ENCODE measurements at places on chromosomes 3 and 15. TPM values are rescaled to one million over a fixed set of nuclear protein-coding genes. Genes with fewer than 3 reads are reported as not detected.

- DNase-seq, result no peak
- H3K4me3 ChIP-seq, result no peak overlapping the region
- no peaks in the 10 kb centered on the region for H3K27me3 ChIP-seq
Observed at GRCh38 chr3:8205881-8206280, 295.7 kb upstream of the LMCD1 start.

DNA sequence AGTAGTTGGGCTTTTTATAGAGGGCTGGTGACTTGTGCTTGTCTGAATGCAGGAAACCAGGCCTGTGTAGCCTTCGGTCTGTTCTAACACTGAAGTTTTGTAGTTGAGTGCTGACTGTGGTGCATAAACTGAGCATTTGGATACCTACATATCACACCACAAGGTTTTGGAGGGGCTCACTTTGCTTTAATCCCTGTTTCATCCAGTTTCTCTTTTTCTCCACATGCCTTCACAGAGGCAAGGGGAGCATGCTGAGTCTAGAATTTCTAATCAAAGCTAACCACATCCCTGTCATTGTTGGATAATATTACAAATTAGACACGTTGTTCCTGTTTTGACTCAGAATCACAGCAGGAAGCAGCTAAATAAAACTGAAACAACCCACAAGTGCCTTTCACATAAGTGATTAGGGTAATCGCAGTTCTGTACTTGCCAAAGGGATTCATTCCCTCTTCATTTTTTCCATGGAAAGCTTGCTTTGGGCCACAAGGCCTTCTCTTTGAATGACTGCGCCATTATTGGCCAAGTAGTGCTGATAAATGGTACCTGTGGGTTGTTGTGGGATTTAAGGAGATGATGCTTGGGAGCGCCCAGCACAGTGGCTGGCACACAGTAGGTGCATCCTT lies 48.9 kb downstream of the TGFBR2 start:
- H3K36me3 ChIP-seq, result peaks cover 37% of the 10 kb centered on the region
- no peaks in the 10 kb centered on the region for H3K27me3 ChIP-seq
- peaks cover 68% of the 10 kb centered on the region for H3K4me1 ChIP-seq
- H3K4me3 ChIP-seq, result no peak overlapping the region
- H3K27ac ChIP-seq, result peak overlapping the region; percentile 30
- no peak for DNase-seq

GRCh38 chr3:119436977-119437376 lies 26.4 kb downstream of the TMEM39A start:
- H3K27me3 ChIP-seq, result no peaks in the 10 kb centered on the region
- H3K4me3 ChIP-seq, result no peak overlapping the region
- peaks cover 74% of the 10 kb centered on the region for H3K36me3 ChIP-seq
- DNase-seq, result no peak

DNA sequence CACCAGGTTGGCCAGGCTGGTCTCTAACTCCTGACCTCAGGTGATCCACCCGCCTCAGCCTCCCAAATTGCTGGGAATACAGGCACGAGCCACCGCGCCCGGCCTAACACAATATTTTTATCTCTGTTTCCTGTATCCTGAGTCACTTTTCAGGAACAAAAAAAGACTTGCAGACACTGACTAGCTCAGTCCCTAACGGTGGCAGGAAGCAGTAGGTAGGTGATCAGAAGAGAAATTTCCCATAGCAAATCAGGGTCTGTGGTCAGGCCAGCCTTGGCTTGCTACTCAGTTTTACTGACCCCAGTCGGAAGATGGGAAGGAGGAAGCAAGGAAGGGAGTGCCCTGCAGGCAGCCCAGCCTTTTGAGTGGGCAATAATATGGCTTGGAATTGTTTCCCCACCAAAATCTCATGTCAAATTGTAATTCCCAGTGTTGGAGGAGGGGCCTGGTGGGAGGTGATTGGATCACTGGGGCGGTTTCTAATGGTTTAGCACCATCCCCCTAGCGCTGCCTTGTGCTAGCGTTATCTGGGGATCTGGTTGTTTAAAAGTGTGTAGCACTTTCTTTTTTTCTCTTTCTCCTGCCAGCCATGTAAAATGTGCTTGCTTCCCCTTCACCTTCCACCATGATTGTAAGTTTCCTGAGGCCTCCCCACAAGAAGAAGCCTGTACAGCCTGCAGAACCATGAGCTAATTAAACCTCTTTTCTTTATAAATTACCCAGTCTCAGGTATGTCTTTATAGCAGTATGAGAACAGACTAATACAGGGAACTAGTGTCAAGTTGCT lies 19.5 kb upstream of the CDCP1 start:
- peaks cover 36% of the 10 kb centered on the region for H3K4me1 ChIP-seq
- H3K4me3 ChIP-seq, result no peak overlapping the region
- no peaks in the 10 kb centered on the region for H3K27me3 ChIP-seq
- H3K36me3 ChIP-seq, result no peaks in the 10 kb centered on the region

DNA sequence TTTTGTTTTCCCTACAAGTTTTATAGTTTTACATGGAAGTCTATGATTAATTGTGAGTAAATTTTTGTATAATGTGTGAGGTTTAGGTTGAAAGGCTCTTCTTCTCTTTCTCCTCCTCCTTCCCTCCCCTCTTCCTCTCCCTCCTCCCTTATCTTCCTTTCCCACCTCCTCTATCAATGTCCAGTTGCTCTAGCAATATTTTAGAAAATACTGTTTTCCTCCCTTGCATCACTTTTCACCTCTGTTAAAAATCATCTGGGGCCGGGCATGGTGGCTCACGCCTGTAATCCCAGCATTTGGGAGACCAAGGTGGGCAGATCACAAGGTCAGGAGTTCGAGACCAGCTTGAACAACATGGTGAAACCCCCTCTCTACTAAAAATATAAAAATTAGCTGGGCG lies 119.4 kb downstream of the FNDC3B start:
- peak overlapping the region; percentile 42 for H3K27ac ChIP-seq
- no peak overlapping the region for H3K4me3 ChIP-seq
- no peaks in the 10 kb centered on the region for H3K27me3 ChIP-seq
- H3K4me1 ChIP-seq, result peaks cover 62% of the 10 kb centered on the region
- DNase-seq, result no peak
- no peaks in the 10 kb centered on the region for H3K36me3 ChIP-seq

Gene CLEC3B
- 41.7 TPM for total RNA-seq

Gene ADCY5
- total RNA-seq, result 16.7 TPM

DNA sequence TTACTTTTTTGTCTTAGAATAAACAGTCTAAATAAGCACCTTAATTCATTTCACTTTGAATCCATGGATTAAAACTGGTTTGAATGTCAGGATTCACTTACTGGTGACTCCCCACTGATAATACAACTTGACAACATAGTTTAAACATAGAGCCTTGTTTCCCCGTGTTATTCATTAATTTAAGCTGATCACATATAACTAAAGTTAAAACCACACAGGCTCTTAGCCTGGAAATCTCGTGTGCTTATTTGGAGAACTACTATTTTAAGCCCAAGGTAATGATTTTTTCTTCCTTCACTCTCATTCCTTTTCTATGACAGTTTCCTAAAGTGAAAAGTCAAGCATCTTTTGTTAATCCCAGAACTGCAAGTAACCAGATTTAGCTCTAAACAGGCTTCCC lies 64.2 kb downstream of the HACD2 start:
- H3K27me3 ChIP-seq, result no peaks in the 10 kb centered on the region
- DNase-seq, result no peak
- no peak overlapping the region for H3K27ac ChIP-seq
- no peaks in the 10 kb centered on the region for H3K36me3 ChIP-seq
- H3K4me1 ChIP-seq, result peaks cover 5% of the 10 kb centered on the region
- no peak overlapping the region for H3K4me3 ChIP-seq

DNA sequence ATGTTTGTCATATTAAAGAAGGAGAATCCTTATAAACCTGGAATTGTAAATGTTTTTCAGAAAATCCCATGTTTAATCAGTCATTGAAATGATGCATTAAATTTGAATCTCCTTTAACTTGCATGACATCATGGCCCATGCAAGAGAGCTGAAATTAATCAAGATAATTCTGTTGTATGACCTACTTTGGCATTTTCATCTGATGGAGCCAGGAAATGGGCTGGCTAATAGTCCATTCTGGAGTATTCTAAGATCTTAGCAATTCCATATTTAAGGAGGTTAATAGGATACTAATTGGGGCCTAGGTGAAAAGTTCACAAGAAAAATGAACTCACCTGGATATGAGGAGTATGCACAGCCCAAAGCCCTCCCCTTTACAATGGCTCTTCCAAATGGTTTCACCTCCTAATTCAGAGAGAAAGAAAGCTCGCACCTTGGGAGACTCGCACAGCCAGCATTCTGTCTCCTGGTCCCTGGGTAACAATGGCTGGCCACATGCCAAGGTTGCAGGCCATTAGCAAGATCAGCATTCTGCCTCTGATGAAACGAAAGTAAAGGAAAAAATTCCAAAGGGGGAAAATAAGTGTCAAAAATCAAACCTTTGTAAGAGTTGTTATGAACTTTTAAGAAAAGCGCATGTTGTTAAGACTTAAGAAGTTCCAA lies 786.4 kb downstream of the MCTP2 start:
- no peaks in the 10 kb centered on the region for H3K27me3 ChIP-seq
- no peaks in the 10 kb centered on the region for H3K36me3 ChIP-seq
- H3K4me1 ChIP-seq, result peaks cover 18% of the 10 kb centered on the region
- peak overlapping the region; percentile 37 for H3K27ac ChIP-seq

- peaks cover 23% of the 10 kb centered on the region for H3K4me1 ChIP-seq
- H3K4me3 ChIP-seq, result no peak overlapping the region
- no peak for DNase-seq
- H3K27ac ChIP-seq, result no peak overlapping the region
Observed at GRCh38 chr3:73052857-73053256, 8.6 kb upstream of the EBLN2 start.

DNA sequence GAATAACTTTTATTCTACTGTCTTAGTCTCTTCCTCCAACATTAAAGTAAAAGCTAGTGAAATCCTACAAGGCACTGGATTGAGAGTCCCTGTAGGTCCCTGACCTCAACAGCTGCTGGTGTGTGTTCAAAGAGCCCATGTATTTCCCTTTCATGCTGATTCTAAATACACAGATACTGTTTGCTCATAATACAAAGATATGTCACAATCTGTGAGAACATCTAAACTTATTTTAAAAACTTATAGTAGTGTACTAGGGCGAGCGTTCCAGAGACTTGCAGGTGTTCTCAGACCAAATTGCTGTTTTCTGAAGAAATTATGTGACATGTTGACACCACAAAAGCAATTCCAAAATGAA lies 145.9 kb upstream of the LIPC start:
- H3K4me3 ChIP-seq, result no peak overlapping the region
- H3K27ac ChIP-seq, result no peak overlapping the region
- no peaks in the 10 kb centered on the region for H3K27me3 ChIP-seq
- no peak for DNase-seq
- no peaks in the 10 kb centered on the region for H3K4me1 ChIP-seq

- no peaks in the 10 kb centered on the region for H3K36me3 ChIP-seq
- H3K4me3 ChIP-seq, result no peak overlapping the region
- no peak overlapping the region for H3K27ac ChIP-seq
- H3K4me1 ChIP-seq, result no peaks in the 10 kb centered on the region
- DNase-seq, result no peak
Observed at GRCh38 chr3:46299608-46300460, 54.1 kb upstream of the CCR2 start.

Gene VIPR1
- total RNA-seq, result 9.3 TPM

Gene GOLGA8Q
- total RNA-seq, result 2.7 TPM

DNA sequence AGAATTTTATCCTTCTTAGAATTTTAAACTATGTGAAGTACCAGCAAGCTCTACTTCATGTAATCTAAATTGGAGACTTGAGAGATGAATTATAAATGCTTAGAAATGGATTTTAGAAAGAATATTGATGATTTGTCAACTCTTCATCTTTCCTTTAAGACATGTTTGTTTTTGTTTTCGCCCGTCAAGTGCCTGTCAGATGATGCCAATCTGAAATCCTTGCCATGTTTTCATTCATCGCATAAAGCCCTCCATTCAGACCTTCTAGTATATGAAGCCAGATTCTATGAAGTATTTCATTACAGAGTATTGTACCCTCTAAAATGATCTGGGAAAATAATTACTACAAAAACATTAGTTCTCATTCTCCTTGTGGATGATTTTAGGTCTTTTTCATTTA lies 223.2 kb upstream of the SOX2 start:
- H3K27me3 ChIP-seq, result no peaks in the 10 kb centered on the region
- H3K4me1 ChIP-seq, result no peaks in the 10 kb centered on the region
- no peak overlapping the region for H3K27ac ChIP-seq
- DNase-seq, result no peak

Gene CTXN2
- not detected for total RNA-seq

DNA sequence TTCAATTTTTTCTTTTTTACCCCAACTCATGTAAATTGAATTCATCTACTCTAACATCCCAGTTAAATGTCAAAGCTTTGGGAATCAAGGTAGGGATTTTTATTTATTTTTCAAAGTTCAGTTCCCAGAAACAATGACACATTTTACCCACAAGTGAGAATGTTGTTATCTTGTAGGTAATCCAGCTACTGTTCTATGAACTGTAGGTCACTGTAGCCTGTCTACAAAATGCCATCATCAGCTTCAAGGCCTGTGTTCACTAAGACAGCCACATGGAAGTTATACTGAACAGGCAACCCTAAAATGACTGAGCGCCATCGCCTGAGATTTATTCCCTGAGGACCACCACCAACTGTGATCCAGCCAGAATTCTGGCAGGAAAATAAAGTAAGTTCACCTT lies 219.7 kb downstream of the FHIT start:
- H3K36me3 ChIP-seq, result no peaks in the 10 kb centered on the region
- H3K27me3 ChIP-seq, result no peaks in the 10 kb centered on the region
- no peak for DNase-seq
- no peaks in the 10 kb centered on the region for H3K4me1 ChIP-seq

DNA sequence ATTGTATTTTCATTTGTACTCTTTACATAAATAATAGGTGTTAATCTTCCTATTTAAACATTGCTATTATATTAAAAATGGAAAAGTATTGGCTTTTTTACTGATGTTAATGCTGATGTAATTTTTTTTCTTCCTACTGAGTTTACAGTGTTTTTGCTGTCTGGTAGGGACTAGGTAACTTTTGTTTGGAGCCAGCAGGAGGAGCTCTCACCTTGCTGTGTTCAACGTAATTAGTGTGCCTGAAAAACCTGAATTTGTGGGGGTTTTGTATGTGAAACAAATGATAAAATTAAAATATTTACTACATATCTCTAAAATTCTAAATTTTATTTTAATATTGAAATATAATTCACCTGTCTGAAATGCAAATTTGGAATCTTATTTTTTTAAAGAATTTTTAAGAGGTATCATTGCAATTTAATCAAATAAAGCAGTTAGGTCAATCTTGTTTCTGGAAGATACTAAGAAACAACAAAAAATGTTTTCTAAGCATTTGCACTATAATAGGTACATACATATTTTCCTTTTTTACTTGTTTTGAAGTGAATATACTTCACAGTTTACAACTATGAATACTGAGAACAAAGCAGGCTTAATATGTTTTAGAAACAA lies 48.8 kb downstream of the EPHA6 start:
- H3K27me3 ChIP-seq, result no peaks in the 10 kb centered on the region
- H3K4me3 ChIP-seq, result no peak overlapping the region
- no peaks in the 10 kb centered on the region for H3K4me1 ChIP-seq
- no peak overlapping the region for H3K27ac ChIP-seq
- no peaks in the 10 kb centered on the region for H3K36me3 ChIP-seq
- no peak for DNase-seq

Gene PPP1R14D
- not detected for total RNA-seq

Gene TM4SF4
- not detected for total RNA-seq

Gene CSTA
- total RNA-seq, result 95.5 TPM
